ENCODE measurements at places on chromosomes 5 and 9.

GRCh38 chr9:69590266-69590665, 81.9 kb downstream of the APBA1 start:
- peaks cover 11% of the 10 kb centered on the region for H3K4me1 ChIP-seq
- H3K4me3 ChIP-seq = no peak overlapping the region
- H3K36me3 ChIP-seq = no peaks in the 10 kb centered on the region
- DNase-seq = no peak
- H3K27ac ChIP-seq = no peak overlapping the region

DNA sequence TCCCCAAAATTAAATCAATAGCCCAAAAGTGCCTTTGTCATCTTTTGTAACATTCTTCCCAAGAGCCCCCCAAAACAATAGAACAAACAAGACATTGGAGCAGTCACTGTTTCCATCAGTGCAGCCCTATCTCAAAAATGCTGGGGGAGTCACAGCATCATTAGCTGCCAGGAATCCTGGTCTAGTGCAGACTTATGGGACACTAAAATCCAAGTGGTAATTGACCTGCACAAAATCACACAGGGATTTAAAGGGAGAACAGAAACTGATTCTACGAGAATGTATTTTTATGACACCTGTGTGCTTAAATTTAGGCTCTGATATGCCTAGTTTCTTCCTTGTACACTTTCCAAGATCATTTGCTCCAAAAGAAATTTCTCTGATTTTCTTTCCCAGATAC, 172.9 kb downstream of the GLIS3 start:
- H3K36me3 ChIP-seq = no peaks in the 10 kb centered on the region
- no peak overlapping the region for H3K27ac ChIP-seq
- H3K27me3 ChIP-seq = no peaks in the 10 kb centered on the region
- H3K4me3 ChIP-seq = no peak overlapping the region

DNA sequence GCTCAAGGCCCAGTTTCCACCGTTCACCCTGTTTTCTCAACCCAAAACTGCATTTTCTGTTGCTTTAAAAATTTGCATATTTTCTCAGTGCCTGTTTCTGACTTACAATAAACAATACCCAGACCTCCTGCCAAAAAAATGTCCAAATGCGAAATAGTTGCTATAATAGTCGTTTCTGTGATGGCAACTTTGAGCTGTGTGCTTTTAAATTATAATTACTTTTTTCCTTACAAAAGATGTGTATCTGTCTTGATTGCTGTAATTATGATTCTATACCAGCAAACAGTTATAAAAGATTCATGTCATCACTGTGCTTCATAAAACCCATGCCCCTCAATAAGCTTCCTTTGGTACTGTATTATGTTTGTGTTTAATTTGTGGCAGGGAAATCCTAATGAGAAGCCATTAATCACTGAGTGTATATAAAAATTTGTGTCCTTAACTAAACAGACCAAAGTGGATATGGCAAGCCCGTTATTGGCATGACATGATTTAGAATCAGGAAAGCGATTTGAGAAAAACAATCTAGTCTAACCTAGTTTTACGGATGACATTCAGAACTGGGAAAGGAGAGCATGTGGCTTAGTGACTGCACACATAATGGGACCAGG, 5.4 kb upstream of the SLC1A3 start:
- no peak overlapping the region for H3K4me3 ChIP-seq
- H3K4me1 ChIP-seq = no peaks in the 10 kb centered on the region
- H3K27me3 ChIP-seq = no peaks in the 10 kb centered on the region
- DNase-seq = no peak
- H3K36me3 ChIP-seq = no peaks in the 10 kb centered on the region

- no peaks in the 10 kb centered on the region for H3K36me3 ChIP-seq
- no peaks in the 10 kb centered on the region for H3K4me1 ChIP-seq
- H3K27ac ChIP-seq = no peak overlapping the region
- no peak overlapping the region for H3K4me3 ChIP-seq
- no peak for DNase-seq
Observed at GRCh38 chr9:88802533-88802932, 188.7 kb upstream of the S1PR3 start.

- H3K4me3 ChIP-seq = peak overlapping the region; percentile 66
- H3K27me3 ChIP-seq = no peaks in the 10 kb centered on the region
- no peak overlapping the region for H3K27ac ChIP-seq
- no peak for DNase-seq
- peaks cover 25% of the 10 kb centered on the region for H3K4me1 ChIP-seq
- no peaks in the 10 kb centered on the region for H3K36me3 ChIP-seq
Observed at GRCh38 chr5:115170134-115170928, 623 bp upstream of the TRIM36 start.

DNA sequence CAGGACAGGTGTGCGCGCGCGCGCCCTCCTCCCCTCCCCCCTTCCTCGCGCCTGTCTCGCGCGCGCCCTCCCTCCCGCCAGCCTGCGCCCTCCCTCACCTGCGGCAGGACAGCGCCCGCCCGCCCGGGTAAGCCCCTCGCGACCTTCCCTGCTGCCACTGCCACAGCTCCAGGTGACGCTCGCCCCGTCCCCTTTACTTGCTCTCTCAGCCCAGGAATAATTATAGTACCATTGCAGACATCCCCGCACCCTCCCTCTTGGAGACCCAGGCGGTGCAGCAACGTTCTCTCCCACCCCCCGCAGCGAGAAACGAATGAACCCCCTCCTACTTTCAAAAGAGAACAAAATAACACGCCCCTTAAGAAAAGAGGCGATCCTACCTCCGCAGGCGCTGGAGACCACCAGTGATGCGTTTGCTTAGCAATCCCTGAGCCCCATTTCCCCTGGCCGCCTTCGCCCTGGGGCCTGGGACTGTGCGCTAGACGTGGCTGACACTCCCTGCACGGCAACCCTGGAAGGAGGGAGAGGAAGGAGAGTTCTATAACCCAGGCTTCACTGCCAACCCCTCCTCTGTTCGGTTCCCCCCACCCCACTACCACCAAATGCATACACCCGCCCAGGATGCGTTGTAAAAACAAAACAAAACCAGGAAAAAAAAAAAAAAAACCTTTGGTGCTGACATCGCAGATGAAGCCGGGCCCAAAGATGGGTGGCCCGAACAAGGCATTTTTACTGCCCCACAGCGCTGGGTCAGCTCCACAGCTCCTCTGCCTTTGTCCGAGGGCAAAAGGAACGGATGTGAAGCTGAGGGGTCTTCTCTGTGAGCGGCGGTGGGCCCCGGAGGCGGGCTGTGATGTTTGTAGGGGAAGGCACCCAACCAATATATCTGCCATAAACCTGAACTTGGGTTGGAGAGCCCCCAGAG, 5.6 kb upstream of the PURA start:
- peak overlapping the region; percentile 99 for H3K27ac ChIP-seq
- no peaks in the 10 kb centered on the region for H3K27me3 ChIP-seq
- H3K4me1 ChIP-seq = peaks cover 9% of the 10 kb centered on the region
- no peaks in the 10 kb centered on the region for H3K36me3 ChIP-seq
- DNase-seq = peak; percentile 32

DNA sequence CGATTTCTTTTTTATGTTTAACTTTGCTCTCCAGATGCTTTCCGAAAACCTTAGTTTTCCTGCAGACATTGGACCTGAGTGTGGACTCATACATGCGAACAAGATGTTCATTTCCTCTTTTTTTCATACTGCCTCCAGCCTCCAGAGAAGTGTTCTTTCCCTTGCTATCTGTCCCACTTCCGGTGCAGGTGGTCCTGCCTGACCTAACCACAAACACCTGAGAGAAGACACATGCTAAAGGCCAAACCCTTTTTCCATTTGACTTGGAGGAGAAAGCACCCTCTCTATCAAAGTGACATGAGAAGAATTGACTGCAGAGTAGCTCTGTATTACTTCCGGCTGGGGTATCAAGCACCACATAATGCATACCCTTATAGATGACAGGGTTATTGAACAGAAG, 334.0 kb downstream of the ARHGEF28 start:
- H3K4me1 ChIP-seq = no peaks in the 10 kb centered on the region
- no peak overlapping the region for H3K4me3 ChIP-seq
- H3K36me3 ChIP-seq = no peaks in the 10 kb centered on the region
- DNase-seq = no peak

- no peaks in the 10 kb centered on the region for H3K27me3 ChIP-seq
- no peaks in the 10 kb centered on the region for H3K4me1 ChIP-seq
- H3K27ac ChIP-seq = no peak overlapping the region
- peaks cover 5% of the 10 kb centered on the region for H3K36me3 ChIP-seq
- DNase-seq = no peak
Observed at GRCh38 chr9:114025196-114025753, 52.8 kb downstream of the AMBP start.
